GM12864 (cell line): ENCODE measurements at places on chromosomes 12 and 14.

GRCh38 chr14:72781561-72782508, 112.1 kb downstream of the DPF3 start:
- DNase-seq, result no peak

GRCh38 chr12:106284358-106285105, 18.0 kb upstream of the TCP11L2 start:
- no peak for DNase-seq

DNA sequence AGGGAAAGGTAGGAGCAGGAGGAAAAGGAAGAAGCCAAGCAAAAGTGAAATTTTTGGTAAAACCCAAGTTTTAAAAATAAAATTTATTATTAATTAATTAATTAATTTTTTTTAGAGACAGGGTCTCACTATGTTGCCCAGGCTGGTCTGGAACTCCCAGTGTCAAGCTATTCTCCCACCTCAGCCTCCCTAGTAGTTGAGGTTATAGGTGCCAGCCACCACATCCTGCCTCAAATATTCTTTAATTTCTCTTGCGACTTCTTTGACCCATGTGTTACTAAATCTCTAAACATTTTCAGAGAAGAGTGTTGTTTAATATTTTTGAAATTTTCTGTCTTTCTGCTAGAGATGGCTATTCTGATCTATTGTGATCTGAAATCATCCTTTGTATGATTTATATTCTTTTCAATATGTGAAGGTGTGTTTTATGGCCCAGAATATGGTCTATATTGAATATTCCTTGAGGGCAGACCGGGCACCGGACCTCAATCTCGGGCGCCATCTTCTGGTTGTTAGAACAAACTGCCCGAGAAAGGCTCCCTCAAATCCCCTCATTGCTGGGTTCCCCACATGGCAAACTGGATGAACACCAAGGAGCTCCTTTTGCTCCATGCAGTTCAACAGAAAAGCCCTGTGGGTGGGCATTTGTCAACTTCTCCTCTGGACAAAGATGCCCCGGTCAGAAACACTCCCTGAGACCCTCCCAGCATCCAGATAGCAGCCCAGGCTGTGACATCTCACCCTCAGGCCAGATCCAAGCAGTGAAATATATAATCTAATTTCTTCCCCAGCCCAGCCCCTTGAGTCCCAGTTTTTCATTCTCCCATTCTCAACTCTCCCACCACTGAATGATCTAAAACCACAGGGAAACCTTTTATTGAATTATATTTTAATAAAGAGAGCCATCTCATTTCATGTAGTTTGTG, 110.5 kb downstream of the ASCL4 start:
- DNase-seq, result no peak

DNA sequence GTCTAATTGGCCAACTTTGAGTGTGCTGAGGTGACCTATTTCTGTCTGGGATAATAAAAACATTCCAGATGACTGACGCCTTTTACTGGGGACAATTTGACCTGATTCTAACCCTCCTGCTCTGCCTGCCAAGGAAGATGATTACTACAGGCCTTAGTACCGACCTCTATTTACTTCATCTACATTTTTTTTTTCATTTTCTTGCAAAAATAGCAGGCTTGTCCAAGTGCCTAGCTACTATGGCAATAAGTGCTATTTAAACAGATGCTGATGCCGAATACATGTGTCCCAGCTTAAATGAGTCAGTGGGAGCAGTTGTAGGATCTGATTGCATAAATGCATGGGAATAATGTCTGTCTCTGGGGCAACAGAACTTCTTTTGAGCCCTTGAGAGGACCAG, 254.3 kb downstream of the RGS6 start:
- DNase-seq, result no peak

DNA sequence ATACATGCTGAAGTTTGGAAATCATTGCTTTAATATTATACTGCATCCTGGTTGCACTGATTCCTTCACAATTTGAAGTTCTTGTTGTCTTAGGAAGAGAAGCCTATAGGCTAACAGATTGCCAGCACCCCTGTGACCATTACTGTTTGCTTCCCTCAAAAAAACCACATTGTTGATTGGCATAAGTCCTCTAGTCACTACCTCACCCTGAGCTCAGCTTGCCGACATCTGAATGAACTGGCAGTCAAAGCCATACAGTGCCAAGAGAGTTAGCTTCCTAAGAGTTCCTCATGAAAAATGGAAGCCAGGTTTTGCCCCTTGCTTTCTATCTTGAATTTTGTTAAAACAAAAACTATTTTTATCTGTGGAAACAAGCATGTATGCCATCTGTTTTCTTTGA, 276.1 kb downstream of the SYT1 start:
- DNase-seq, result no peak

DNA sequence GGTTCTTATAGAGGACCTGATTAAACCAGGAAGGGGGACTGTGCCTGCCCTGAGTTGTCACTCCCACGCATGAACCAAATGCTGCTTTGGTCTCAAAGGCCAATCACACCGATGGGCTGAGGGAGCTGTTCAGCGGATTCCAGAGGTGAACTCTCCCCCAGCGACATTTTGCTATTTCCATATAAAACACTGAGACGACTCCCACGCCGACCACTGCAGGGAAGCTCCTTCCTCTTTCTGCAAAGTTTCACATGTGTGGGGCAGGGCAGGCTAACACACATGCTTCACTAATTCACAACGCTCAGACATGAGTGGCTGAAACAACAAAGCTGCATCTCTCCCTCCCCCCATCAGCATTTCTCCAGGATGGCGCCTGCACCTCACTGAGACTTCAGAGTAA, 37.8 kb upstream of the TMEM132D start:
- DNase-seq, result no peak

- DNase-seq, result no peak
Observed at GRCh38 chr12:121048442-121048841, 9.4 kb upstream of the OASL start.

GRCh38 chr14:104782086-104782807, 13.3 kb downstream of the AKT1 start:
- DNase-seq, result no peak

DNA sequence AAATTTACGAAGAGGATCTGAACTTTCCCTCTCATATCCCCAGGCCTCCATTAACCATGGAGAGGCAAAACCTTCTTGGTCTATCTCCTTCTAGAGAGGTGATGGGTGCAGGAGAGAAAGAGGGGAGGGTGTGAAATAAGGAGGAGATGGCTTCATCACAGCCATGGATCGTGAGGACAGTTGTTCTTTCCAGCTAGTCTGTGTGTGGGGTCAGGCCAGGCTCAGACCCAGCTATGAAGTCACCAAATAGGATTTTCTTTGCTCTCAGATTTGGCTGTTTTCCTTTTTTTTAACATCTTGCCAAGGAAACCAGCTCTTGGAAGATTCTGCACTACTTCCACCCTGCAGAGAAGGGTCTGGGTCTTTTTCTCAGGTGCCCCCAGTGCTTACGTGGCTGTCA, 64.9 kb upstream of the FAM181A start:
- no peak for DNase-seq

DNA sequence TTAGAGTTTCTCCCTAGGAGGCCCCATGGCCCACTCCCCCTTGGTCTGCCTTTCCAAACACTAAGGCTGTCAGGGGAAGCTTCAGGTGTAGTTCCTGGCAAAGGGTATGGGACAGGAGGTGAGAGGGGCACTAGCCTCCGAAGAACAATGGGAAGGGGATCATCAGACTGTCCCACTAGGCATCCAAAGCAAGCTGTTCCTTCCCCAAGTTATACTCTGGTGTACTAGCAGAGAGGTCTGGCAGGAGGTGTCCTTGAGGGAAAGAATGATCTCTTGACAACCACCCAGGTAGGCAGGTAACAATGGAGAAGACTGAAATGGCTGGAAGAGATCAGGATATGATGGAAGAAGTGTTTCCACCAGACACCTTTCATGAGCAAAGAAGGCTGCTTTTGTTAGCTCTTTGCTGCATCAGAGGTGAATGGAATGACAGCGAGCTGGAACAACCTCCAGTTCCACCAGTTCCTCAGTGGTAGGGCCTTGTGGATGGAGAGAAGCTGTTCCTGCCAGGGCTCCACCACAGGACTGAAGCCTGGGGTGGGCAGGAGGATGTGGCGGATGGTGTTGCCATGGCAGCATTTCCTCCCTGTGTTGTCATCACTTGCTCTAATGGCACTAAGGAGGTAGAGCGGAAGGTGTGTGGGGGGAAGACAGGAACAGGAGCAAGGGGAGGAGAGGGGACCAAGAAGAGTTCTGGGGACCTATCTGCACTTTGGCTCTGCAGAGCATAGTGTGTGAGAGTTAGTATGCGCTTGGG, 2.3 kb upstream of the AGAP2 start:
- DNase-seq, result peak; percentile 46

GRCh38 chr12:6468283-6468575, 2.2 kb downstream of the VAMP1 start:
- DNase-seq, result no peak

DNA sequence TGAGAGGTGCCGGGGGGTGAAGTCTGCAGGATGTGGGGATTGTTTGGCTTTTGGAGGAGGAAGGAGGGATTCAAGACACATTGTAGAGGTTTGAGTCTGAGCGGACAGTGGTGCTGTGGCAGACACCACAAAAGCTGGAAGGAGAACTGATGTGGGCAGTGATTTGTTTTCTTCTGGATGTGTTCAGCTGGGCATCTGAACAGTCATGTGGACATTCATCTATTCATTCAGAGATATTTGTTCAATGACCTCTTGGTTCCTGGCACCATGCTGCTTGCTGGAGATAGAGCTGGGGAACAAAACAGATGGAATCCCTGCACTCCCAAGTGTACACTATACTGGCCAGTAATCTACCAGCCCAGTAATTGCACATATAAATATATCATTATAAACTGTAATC, 64.0 kb downstream of the PTPN11 start:
- DNase-seq, result no peak

DNA sequence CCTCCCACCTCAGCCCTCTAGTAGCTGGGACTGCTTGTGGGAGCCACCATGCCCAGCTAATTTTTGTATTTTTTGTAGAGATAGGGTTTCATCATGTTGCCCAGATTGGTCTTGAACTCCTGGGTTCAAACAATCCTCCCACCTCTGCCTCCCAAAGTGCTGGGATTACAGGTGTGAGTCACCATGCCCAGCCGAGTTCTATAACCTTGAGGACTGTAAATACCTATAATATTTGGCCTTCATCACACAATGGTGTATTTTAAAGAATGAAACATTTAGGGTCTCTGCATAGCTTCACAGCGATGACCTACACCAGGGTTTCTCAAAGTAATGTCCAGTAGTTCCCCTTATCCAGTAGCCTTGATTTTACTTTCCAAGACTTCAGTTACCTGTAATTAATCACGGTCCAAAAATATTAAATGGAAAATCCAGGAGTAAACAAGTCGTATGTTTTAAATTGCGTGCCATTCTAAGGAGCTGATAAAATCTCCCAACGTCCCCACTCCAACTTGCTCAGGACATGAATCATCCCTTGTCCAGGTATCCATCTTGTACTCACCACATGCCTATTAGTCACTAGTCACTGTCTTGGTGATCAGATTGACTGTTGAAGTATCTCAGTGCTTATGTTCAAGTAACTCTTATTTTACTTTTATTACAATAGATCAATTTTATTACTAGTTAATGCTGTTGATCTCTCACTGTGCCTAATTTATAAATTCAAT, 368.2 kb downstream of the BTG1 start:
- no peak for DNase-seq

DNA sequence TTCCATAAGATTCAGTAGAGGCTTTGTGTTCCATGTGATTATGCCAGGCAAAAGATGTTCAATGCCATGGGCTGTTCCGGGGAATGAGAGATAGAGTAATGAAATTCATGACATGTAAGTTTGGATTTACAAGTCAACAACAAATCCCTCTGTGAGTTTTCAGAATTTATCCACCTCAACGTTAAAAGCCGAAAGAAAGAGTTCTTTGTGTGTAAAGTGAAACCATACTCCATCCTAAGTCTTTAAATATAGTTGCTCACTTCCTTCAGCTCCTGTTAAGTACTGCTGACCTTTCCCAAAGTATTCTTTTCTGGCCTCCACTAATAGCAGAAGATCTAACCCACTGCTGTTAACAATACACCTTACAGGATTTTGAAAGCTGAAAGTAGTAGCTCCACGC, 190.0 kb downstream of the TMX1 start:
- no peak for DNase-seq

DNA sequence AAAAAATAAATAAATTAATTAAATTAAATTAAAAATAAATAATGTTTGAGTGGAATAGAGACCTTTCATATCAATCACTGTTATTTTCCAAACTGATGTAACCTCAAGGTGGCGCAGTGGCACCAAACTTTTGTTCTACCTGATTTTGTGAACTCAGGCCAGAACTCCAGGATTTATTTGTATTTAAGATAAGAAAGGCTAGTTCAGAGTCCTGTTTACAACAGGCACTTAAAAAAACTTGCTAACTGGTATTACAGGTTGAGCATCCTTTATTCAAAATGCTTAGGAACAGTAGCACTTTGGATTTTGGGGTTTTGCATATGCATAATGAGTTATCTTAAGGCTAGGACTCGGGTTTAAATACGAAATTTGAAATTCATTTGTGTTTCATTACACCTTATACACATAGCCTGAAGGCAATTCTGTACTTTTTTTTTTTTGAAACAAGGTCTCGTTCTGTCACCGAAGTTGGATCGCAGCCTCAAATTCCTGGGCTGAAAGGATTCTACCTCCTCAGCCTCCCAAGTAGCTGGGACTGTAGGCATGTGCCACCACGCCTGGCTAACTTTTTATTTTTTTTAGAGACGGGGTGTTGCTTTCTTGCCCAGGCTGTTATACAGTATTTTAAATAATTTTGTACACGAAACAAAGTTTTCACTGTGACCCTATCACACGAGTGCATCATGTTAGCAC, 32.4 kb downstream of the YY1 start:
- no peak for DNase-seq

DNA sequence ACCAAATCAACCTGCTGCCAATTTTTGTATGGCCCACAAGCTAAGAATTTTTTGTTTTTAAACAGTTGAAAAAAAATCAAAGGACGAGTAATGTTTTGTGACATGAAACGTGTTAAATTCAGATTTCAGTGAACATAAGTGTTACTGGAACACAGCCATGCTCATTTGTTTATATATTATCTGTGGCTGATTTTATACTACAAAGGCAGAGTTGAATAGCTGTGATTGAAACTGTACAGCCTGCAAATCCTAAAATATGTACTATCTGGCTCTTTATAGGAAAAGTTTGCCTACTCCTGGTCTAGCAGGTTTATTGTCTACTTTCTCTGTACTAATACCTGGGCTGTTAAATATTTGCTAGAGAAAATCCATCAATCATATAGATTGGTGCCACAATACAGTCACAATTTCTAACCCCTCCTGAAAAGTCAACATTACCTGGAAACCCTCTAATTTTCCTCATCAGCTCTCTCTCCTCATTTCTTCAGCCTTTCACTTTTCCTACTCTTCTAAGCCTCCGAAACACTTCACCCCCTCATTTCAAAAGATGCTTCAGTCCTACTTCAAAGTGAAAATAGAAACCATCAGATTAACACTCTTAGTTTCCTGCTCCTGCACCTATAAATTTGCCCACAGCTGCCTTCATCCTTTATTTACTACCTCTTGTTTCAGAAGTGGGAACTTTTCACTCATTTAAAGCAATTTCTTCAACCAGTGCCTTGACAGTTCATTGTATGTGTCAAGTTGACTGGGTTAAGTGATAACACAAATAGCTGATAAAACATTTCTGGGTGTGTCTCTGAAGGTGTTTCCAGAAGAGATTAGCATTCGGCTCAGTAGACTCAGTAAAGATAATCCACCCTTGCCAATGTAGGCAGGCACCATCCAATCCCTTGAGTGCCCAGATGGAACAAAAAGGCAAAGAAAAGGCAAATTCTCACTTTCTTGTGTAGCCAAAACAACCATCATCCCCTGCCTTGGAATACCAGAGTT, 18.0 kb upstream of the C2CD5 start:
- DNase-seq, result no peak

GRCh38 chr14:93072659-93073357, 42.9 kb downstream of the ITPK1 start:
- DNase-seq, result no peak
